ENCODE measurements at places on chromosomes 2 and 18.

DNA sequence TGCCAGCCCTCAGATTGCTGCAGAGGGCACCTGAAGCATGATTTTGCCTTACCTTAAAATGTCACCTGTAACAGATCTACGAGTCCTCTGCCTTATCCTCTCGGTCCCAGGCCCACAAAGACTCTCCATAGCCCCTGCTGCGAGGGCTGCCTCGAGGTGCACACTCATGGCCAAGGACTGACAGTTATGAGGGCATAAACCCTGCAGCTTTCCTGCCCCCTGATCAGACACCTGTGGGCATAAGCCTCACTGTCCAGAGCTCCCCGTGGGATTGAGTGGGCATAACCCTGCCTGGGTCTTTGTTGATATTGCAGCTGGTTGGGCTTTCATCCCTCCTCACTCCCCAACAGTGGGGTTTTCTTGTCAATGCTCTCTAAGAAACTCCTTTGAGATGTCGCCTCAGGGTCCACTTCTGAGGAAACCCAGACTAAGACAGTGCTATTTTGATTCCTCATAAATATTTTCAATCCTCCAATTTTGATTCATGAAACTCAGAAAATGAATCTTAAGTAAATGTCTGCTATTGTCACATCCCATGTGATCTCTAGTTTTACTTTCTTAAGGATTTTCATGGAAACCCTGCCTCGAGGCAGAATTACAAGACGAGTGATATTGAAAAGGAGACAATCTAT, 108.5 kb upstream of the NCK2 start:
- no peak overlapping the region for H3K27ac ChIP-seq
- H3K4me3 ChIP-seq = no peak overlapping the region
- DNase-seq = no peak
- H3K36me3 ChIP-seq = no peaks in the 10 kb centered on the region
- H3K27me3 ChIP-seq = peaks cover 34% of the 10 kb centered on the region

GRCh38 chr2:25029183-25029554, 12.7 kb upstream of the EFR3B start:
- H3K4me3 ChIP-seq = no peak overlapping the region
- H3K27me3 ChIP-seq = no peaks in the 10 kb centered on the region
- no peak overlapping the region for H3K27ac ChIP-seq
- no peaks in the 10 kb centered on the region for H3K36me3 ChIP-seq

GRCh38 chr2:71851094-71851750, 296.4 kb downstream of the CYP26B1 start:
- H3K4me3 ChIP-seq = no peak overlapping the region
- no peaks in the 10 kb centered on the region for H3K27me3 ChIP-seq
- no peak for DNase-seq
- no peaks in the 10 kb centered on the region for H3K36me3 ChIP-seq

DNA sequence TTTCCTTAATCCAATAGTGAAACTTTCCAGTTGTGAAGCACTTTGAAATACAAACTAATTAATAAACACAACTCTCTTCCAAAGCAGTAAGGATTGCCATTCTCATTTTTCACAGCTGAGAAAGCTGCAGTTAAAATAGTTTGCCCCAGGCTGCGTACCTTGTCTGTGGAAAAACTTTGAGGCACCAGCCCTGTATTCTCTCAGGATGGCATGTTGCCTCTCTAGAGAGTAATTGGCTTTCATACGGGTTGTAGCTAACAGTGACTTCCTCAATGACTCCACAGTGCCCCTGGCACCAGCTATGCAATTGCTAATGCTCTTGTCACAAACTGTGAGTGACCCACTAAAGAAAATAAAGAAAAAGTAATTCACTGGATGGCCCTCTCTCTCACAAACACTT, 345.7 kb downstream of the MTX2 start:
- no peak for DNase-seq
- no peak overlapping the region for H3K4me3 ChIP-seq
- no peaks in the 10 kb centered on the region for H3K36me3 ChIP-seq

GRCh38 chr2:137836671-137837070, 127.6 kb upstream of the HNMT start:
- no peak overlapping the region for H3K27ac ChIP-seq
- H3K36me3 ChIP-seq = no peaks in the 10 kb centered on the region
- peaks cover 3% of the 10 kb centered on the region for H3K27me3 ChIP-seq
- no peak overlapping the region for H3K4me3 ChIP-seq

GRCh38 chr2:168210216-168210894, 37.0 kb downstream of the STK39 start:
- peaks cover 4% of the 10 kb centered on the region for H3K36me3 ChIP-seq
- no peaks in the 10 kb centered on the region for H3K27me3 ChIP-seq
- H3K4me3 ChIP-seq = peak overlapping the region; percentile 29
- H3K4me1 ChIP-seq = peaks cover 89% of the 10 kb centered on the region

DNA sequence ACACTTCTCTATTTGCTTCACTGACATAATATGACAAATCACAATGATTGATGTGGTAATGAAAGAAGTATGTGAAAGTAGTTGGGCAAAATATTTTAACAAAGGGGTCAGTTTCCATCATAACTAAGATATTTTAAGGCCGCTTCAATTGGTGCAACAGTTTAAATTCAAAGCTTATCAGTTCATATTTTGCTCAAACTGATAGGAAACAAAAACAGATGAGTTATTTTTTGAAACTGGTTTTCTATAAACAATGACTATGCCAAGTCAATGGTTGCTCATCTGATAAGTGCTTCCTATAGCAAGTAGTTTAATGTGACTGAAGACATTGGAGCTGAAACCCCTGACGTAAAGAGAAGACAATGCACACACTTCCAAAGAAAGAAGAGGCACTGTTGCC, 1290.7 kb downstream of the SUCLG1 start:
- no peaks in the 10 kb centered on the region for H3K27me3 ChIP-seq
- no peak for DNase-seq
- no peak overlapping the region for H3K4me3 ChIP-seq
- H3K27ac ChIP-seq = no peak overlapping the region
- H3K36me3 ChIP-seq = no peaks in the 10 kb centered on the region

DNA sequence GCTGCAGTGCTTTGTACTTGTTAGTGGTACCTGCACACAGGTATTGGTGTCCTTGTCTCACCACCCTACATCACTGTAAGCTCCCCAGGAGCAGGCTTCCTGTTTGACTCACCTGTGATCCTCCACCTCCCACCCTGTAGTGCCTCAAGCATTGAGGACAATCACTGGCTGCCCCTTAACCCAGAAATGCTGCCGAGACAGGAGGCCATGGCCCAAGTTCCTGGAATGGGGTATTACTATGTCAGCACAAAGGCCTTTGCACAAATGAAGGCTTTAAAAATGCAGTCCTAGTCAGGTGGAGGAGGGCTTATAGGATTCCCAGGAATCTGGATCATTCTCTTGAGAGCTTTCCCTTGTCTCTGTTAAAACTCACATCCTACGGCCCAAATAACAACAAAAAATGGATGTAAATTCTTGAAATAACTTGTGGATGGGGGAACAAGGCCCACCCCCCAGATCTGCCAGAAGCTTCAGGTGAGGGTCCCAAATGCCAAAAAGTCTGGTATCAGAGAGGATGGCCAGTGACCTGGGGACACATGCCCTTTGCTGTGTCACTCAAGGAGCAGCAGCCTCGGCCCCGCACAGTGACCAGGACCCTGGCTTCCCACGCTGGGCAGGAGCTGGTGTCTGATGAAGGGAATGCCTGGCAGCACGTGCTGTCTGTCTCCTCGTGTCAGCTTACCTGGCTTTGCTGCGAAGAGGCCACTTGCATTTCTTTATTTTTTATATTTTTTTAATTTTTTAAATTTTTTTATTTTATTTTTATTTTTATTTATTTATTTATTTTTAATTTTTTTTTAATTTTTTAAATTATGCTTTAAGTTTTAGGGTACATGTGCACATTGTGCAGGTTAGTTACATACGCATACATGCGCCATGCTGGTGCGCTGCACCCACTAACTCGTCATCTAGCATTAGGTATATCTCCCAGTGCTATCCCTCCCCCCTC, 3.7 kb upstream of the IL37 start:
- no peak overlapping the region for H3K27ac ChIP-seq
- no peaks in the 10 kb centered on the region for H3K27me3 ChIP-seq
- DNase-seq = no peak
- no peaks in the 10 kb centered on the region for H3K4me1 ChIP-seq

DNA sequence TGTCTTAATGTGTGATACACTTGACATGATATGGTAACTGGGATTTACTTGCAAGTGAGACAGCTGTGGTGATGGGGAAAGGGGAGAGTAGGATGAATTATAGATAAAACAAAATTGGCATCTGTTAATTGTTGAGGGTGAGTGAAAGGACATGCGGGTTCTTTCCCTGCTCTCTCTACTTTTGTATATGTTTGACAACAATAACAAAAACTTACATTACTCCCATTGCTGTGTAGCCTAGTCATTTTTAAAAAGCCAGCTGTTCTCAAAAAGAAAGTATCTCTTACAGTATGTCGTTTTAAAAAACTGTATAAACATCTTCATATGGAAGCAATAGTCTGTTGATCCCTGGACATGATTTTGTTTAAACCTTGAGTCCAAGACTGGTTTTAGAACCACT, 117.6 kb downstream of the MYO1B start:
- H3K27me3 ChIP-seq = no peaks in the 10 kb centered on the region
- H3K4me1 ChIP-seq = no peaks in the 10 kb centered on the region
- no peaks in the 10 kb centered on the region for H3K36me3 ChIP-seq
- no peak for DNase-seq
- no peak overlapping the region for H3K27ac ChIP-seq

DNA sequence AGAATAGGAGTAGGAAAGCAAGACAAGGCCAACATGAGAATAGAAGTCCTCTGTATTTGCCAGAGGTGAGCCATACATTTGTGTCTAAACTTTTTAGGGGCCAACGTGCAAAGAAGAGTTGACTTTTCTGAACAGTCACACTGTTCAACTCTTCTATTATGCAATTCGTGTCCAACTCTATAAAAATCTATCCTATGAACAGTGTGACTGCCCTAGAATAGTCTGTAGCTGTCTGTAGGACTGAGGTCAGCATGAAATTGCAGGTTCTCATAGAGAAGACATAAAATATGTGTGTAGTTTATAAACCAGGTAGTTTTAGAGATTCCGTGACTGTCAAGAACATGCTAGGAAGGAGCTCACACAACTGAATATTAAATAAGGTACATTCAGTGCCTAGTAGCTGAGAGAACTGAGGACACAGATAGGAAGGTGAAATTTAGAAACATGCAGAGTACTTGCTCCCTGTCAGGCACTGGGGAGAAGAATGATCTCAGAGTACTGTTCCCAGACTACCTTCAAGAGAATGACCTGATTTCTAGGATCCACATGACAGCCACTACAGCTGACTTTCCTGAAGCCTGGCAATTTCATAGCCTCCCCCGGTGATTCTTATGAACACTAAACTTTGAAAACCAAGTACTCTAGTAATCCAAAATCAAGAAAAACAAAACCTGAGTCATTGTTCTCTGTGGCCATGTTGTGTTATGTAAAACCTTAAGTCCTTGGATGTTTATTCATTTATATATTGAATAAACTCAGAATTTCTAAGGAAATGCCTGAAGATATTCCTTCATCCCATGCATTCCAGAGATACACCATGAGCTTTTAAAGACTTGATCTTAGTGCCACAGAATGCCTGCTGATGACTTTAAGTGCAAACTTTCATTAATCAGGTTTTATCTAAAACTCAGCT, 201.5 kb upstream of the BOD1L2 start:
- H3K27ac ChIP-seq = no peak overlapping the region
- H3K4me1 ChIP-seq = no peaks in the 10 kb centered on the region
- DNase-seq = no peak
- H3K4me3 ChIP-seq = no peak overlapping the region
- no peaks in the 10 kb centered on the region for H3K27me3 ChIP-seq

- H3K4me1 ChIP-seq = no peaks in the 10 kb centered on the region
- no peak overlapping the region for H3K27ac ChIP-seq
- H3K4me3 ChIP-seq = no peak overlapping the region
These were observed 496.7 kb downstream of the STK39 start for GRCh38 chr2:167750675-167751074.

DNA sequence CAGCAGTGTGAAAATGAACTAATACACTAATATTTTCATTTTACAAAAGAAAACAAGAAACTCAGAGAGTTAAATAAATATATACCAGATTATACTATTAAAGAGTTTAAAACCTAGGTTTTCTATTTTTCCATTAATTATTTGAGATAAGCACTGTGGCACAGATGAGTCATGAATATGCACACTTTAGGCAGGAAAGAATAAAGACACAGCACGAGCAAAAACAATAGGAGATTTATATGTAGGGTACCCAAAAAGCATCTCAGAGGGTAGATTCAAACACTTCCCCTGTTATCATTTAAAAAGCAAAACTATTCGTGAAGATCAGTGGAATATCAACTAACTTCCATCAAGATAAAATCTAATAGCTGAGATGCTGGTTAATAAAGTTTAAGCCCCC, 430.6 kb downstream of the ERBB4 start:
- H3K27me3 ChIP-seq = no peaks in the 10 kb centered on the region
- no peaks in the 10 kb centered on the region for H3K4me1 ChIP-seq
- no peaks in the 10 kb centered on the region for H3K36me3 ChIP-seq
- DNase-seq = no peak

GRCh38 chr2:169520896-169521295, 11.4 kb downstream of the KLHL41 start:
- H3K36me3 ChIP-seq = no peaks in the 10 kb centered on the region
- no peak overlapping the region for H3K4me3 ChIP-seq
- no peak for DNase-seq
- H3K4me1 ChIP-seq = no peaks in the 10 kb centered on the region
- H3K27me3 ChIP-seq = no peaks in the 10 kb centered on the region

- H3K4me3 ChIP-seq = no peak overlapping the region
- peaks cover 19% of the 10 kb centered on the region for H3K4me1 ChIP-seq
- no peak for DNase-seq
- no peaks in the 10 kb centered on the region for H3K36me3 ChIP-seq
These were observed 49.7 kb downstream of the CD28 start for GRCh38 chr2:203756161-203756560.

DNA sequence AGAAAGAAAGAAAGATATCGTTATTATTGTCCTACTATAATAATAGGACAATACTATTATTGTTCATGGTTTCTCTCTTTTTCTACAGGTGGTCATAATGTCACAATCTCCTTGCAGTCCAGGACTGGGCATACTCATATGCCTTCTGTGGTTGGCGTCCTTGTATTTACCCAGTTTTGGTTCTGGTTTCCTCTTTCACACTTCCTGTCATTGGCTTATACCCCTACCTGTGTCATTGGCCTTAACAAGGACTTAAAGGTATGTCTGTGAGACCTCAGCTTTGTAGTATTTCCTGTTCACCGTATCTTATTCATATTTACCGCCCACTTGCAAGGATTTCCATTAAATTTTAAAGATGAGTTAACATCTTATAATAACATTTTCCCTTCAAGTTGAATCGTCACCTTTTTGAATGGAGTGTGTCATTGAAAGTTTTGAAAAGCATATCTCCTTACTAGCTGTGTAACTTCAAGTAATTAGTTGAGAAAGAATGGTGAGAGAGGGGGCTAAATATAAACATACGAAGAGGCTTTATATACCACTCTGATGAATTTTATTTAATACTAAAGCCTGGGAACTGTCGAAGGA, 36.5 kb upstream of the HTR2B start:
- peaks cover 6% of the 10 kb centered on the region for H3K4me1 ChIP-seq
- DNase-seq = no peak
- peaks cover 21% of the 10 kb centered on the region for H3K36me3 ChIP-seq
- H3K27me3 ChIP-seq = no peaks in the 10 kb centered on the region
